Forelimb muscle (tissue), 1 donor: ENCODE measurements at places on chromosomes 5 and 9. TPM values are rescaled to one million over a fixed set of nuclear protein-coding genes. Genes with fewer than 3 reads are reported as not detected.

Gene NME5
- polyA plus RNA-seq, result 0.85 TPM

Gene SLC44A1
- 14.6 TPM for polyA plus RNA-seq

Gene CSF2
- not detected for polyA plus RNA-seq

Gene SLC38A9
- 11.0 TPM for polyA plus RNA-seq

Gene HSD17B4
- 60.7 TPM for polyA plus RNA-seq

GRCh38 chr9:79501546-79501945, 70.2 kb upstream of the TLE4 start:
- no peak for DNase-seq

- DNase-seq, result no peak
These were observed 71.4 kb upstream of the COL5A1 start for GRCh38 chr9:134570151-134570621.

GRCh38 chr5:96320797-96321196, 112.3 kb downstream of the PCSK1 start:
- DNase-seq, result no peak

DNA sequence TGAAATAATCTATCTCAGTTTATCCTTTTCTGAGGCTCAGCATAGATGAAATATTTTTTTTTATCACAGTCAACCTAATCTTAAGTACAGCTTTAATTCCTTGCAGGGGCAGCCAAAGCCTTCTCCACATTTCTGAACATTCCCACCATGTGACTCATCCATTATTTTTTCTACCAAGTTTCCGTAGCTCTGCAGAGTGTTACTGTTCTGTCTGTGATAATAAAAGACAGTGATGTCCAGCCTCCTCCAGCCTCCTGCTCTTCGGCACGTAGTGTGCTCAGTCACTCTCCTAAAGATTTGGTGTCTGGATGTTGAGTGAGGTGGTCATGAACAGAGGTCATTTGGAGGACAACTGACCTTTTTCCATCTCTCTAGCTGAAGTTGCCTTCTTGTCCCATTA, 338.1 kb upstream of the ADAMTS16 start:
- no peak for DNase-seq

GRCh38 chr5:129061849-129062248, 32.7 kb upstream of the ISOC1 start:
- no peak for DNase-seq

GRCh38 chr9:93343663-93344062, 107.8 kb upstream of the FAM120A start:
- DNase-seq, result no peak

GRCh38 chr5:83488821-83489220, 17.3 kb downstream of the VCAN start:
- DNase-seq, result no peak

DNA sequence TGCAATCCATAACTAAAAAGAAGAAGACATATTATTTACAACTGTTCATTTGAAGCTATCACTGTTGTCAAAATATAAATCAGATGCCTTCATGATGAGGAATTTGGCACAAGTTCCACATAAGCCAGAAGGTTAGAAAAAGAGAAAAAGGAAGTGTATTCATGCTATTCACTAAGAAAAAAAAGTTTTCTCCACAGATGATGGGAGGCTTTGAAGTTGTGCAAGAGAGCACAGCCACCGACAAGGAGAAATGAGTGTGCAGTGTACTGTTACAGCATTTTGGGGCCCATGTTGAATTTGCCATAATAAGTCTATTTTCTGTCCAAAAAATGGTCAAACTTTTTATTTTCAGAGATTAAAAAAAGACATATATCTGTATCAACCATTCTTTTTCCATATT, 32.9 kb upstream of the IFNK start:
- DNase-seq, result no peak

GRCh38 chr5:5423586-5423985, 1.1 kb downstream of the ICE1 start:
- no peak for DNase-seq
